ENCODE measurements at places on chromosomes 1 and 21.

GRCh38 chr1:9166289-9167235 lies 37.7 kb upstream of the GPR157 start:
- no peak for DNase-seq

GRCh38 chr1:26049531-26050247 lies 3.8 kb upstream of the SLC30A2 start:
- no peak for DNase-seq

- DNase-seq: no peak
These were observed 182.0 kb upstream of the C1orf174 start for GRCh38 chr1:4081806-4082711.

DNA sequence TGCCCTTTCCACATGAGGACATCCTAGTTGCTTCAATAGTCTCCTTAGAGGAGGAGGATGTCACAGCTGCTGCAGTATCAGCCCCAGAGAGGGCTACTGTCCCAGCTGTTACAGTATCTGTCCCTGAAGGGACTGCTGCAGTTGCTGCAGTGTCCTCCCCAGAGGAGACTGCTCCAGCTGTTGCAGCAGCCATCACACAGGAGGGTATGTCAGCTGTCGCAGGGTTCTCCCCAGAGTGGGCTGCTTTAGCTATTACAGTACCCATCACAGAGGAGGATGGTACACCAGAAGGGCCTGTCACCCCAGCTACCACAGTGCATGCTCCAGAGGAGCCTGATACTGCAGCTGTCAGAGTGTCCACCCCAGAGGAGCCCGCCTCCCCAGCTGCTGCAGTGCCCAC lies 78.5 kb upstream of the BMP8A start:
- no peak for DNase-seq

GRCh38 chr1:205763980-205764379 lies 11.3 kb downstream of the RAB29 start:
- DNase-seq: no peak

GRCh38 chr21:28133116-28133515 lies 859.6 kb downstream of the LTN1 start:
- no peak for DNase-seq

- DNase-seq: no peak
These were observed 178.1 kb downstream of the ZP4 start for GRCh38 chr1:237712586-237713157.

DNA sequence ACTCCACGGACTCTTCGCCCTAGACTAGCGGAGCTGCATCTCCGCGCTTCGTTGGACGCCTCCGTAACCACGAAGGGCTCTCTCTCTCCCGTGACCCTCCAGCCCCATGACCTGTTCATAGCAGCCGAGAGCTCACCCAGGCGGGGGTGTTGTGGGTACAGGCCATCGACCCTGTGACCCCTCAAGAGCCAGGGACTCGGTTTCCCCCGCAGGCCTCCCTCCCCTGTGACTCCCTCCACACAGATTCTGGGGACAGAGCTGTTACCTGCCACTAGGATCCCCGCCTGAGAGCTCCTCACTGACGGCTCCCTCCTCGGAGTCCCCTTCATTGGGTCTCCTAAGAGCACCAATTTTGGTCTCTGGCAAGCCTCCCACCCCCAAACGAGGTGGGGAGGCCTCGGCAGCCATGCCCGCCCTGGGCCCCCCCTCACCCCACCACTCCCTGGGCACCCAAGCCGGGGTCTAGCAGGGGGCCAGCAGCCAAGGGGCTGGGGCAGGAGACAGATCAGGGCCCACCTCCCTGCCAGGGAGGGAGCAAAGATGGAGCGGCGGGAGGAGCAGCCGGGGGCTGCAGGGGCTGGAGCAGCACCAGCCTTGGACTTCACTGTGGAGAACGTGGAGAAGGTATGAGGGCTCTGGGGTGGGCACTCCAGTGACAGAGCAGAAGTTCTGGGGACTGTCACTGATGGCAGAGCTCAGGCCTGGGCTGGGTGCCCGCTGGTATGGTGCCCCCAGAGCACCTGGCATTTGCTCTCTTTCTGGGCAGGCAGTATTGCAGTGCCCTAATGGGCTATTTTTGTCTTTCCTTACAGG lies 517 bp downstream of the IPO13 start:
- DNase-seq: no peak

- DNase-seq: no peak
These were observed 15.6 kb upstream of the LY9 start for GRCh38 chr1:160780398-160780755.

GRCh38 chr1:206591696-206592095 lies 20.6 kb downstream of the EIF2D start:
- DNase-seq: no peak

GRCh38 chr21:42563686-42564085 lies 50.0 kb downstream of the SLC37A1 start:
- no peak for DNase-seq

DNA sequence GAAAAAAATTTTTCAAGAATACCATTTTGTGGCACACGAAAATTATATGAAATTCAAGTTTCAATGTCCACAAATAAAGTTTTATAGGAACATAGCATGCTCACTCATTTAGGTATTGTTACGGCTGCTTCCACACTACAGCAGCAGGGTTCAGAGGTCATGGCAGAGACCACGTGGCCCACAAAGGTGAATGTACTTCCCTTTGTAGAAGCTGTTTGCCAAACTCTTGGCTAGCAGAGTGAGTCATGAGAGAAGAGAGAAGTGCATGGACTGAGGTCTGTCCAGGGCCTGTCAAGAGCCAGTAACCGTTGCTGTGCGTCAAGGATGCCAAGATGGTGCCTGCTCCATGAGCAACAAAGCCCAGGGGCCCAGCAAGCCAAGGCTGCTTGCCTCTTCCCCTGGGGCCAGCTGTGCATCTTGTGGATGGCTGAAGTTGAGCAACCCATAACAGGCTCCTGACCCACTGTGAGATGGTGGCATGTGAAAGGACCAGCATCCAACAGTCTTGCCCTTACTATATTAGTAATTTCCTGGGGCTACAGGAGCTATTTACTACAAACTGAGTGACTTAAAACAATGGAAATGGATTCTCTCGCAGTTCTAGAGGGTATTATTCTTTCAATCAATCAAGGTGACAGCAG lies 64.8 kb upstream of the ATP5PO start:
- DNase-seq: no peak

DNA sequence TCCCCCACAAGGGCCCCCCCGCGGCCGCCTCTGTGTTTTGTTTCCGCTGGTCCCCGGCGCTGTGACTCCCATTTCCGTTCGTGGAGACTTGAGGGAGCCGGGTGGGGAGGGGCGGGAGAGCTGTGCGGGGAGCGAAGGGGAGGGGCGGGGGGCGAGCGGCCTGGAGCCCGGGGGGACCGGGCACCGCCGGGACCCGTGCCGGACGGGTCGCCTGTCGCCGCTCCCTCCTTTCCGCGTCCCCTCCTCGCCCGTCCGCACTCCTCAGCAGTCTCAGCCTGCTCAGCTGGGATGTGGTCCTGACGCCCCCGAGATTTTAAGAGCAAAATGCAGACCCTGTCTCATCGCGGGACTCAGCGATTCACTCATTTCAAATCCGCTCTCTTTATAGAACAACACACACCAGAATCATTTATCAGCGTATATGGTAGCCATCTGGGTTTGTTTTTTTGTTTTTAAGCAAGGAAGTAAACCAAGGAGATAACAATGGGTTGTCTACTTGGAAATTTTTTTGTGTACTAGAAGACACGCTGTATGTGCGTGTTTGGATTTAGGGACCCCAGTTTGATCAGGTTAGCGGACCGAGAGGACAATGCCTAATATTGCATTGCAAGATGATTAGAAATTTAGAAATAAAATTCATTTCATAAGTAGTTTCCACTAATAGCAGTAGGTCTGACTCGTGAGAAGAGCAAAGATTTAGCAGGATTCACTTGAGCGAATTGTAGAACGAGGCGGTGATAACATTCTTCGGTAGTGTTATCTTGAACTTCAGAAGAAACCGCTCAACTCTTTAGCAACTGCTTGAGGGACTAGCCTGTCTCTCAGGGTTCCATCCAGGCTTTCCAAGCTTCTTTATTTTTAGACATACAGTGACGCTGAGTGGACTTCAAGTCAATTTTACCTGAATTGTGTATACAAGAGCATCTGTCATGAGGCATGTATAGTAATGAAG lies 1.1 kb downstream of the GABPA start:
- DNase-seq: no peak

GRCh38 chr1:45647248-45648021 lies 23.6 kb upstream of the CCDC17 start:
- DNase-seq: no peak

- no peak for DNase-seq
These were observed 16.6 kb upstream of the AJAP1 start for GRCh38 chr1:4637616-4638344.

GRCh38 chr1:170790175-170790574 lies 126.2 kb downstream of the PRRX1 start:
- DNase-seq: no peak

- no peak for DNase-seq
These were observed 90.5 kb upstream of the ZP4 start for GRCh38 chr1:237981223-237981622.

- DNase-seq: no peak
These were observed 64.1 kb downstream of the WDR4 start for GRCh38 chr21:42815217-42815616.

DNA sequence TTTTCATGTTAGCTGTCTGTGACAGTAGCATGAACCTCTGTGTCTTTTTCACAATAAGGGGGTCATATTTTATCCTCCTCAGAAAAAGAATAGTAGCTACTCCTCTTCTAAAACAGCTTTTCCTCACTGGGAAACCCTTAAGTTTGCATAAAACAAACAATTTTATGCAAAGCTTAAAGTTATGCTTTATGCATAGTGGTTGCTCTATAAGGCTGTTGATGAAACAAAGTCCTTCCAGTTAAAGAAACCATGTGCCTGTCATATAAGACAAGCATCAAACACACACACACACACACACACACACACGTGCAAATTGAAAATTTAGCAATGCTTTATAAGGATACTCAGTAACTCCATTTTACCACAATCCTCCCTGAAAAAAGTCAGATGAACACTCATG lies 107.0 kb downstream of the CHD1L start:
- DNase-seq: no peak

DNA sequence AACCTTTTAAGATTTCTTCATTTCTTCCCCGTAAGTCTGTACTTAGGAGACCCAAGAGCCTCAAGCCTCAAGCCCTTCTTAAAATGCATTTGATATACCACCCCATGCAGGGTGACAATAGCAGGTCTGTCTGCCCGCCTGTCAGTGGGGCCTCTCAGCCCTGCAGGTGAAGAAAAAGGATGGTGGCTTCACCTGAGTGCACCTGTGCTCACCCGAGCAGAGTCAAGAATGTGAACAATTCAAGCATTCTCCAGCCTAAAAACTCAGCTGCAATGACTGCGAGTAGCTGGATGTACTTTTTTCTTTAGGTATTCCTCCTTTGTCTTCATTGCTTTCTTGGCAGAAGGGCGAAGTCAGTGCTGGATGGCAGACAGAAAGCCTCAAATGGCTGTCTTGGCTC lies 203.3 kb downstream of the LMX1A start:
- no peak for DNase-seq

- no peak for DNase-seq
These were observed 119.5 kb downstream of the PCBP3 start for GRCh38 chr21:45763074-45763473.

- no peak for DNase-seq
These were observed 112.7 kb upstream of the BACE2 start for GRCh38 chr21:41055266-41055665.

DNA sequence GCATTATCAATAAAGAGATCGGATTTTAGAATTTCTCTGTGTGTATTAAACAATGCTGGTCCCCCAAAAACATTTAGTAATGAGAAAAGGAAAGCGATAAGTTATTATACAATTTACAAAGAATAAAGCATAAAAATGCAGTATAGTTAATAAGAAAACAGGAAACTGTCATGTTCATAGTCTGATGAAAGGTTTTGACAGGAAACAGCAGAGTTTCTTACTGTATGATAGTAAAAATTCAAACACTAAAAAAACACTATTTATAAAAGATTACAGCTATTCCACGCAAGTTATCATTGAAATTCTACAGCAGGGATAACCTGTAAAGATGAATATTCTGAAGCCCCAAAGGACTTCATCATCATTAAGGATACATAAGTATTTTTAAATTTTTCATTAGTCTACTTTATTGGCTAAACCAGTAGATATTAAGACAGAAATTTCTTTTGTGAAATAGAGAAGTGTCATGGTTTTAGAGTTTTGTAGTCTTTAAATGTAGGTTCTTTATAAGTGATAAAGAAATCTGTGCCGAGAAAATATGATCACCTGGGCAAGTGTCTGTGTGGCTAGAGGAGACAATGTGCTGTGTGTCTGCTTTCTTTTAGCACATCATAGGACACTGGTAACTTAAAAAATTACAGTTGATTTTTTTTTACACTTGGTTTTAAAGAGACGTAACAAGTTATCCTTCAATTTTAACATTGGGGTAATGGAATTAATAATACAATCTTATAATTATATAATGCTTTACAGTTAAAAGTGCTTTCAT lies 49.7 kb upstream of the GFI1 start:
- DNase-seq: no peak

GRCh38 chr1:151947140-151947539 lies 37.8 kb upstream of the THEM4 start:
- DNase-seq: no peak

GRCh38 chr1:32967888-32968568 lies 3.4 kb upstream of the RNF19B start:
- no peak for DNase-seq

DNA sequence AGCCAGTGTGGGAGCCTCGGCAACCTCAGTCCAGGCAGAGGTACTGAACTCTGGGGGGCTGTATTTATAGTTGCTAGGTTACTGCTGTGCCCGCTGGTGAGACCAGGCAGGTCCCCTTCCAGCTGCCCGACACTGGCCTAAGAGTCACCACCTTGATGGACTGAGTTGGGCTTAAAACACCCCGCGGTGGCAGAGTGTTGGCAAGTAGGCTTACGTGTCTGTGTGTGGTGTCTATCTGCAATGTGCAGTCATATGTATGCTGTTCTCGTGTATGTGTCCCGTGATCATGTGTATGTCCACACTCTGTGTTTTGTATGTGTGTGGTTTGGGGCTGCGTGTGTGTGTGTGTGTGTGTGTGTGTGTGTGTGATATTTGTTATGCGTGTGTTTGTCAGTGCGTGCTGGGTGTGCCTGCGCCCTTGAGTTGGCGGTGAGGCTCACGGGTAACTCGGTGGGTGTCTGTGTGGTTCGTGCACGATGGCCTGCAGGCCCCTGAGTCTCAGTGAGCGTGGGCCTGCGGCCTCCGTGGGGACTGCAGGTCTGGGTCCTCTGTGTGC lies 65.5 kb downstream of the MEF2D start:
- DNase-seq: no peak

GRCh38 chr1:51299981-51300670 lies 30.2 kb downstream of the TTC39A start:
- DNase-seq: no peak

- no peak for DNase-seq
These were observed 6.4 kb downstream of the PTGFR start for GRCh38 chr1:78497201-78497600.

GRCh38 chr1:213014642-213015041 lies 1.0 kb downstream of the ANGEL2 start:
- DNase-seq: no peak

DNA sequence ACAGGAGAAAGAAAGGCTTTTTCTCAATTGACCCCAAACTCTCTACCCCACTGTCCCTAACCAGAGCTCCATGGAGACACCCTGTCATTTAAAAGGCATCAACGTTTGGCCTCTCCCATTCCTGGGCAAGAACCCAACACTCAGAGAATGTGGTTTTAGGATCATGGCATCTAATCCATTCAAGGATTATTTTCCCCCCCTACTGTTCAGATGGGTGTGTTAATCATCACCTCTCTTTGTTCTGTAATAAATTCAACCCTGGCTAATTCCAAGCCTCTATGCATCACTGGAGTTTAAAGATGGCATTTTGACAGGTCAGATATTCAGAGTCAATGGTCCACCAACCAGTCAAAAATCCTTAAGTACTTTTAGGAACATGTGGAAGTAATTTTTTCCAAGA lies 42.7 kb downstream of the TBX15 start:
- DNase-seq: no peak
